Activated CD4-positive, alpha-beta T cell treated with anti-CD3 and anti-CD28 coated beads for 1 hour (primary cell): ENCODE measurements at places on chromosomes 4 and X.

DNA sequence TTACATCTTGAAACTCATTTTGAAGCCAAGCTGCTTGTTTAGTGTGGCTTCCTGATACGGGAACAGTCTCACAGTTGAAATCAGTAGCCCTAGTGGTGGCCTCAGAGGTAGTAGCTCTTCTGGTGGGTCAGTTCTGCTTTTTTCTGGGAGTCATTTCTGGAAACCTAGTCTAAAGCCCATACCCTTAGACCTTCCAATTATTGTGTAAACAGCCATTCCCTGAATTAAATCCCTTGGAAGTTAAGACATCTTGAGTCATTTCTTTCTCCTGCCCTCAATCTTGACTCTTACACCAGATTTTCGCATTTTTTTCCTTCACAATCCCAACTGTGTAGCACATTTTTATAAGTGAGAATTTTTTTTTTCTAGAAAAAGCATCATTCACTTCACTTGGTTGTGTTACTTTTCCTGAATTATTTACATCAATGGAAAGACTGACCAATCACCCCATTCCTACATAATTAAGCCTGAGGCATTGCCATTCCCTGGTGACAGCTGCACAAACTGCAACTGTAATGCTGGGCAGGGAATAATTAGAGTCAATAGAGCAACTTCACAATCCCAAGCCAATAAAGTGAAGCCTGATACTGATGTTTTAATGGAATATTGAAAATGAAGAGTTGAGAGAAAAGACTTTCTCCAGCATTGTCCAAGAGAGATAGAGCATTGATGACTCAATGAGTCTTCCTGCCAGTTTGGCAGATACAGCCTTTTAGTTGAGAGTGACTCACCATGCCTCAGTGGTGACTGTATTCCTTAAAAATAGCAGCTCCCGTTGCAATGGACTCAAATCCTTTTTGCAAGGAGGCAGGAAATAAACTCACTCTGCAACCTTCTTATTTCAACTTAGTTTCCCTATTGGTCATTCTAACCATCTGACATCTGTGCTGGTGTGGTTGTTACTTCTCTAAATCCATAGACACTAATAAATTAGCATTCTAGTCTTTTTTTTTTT is 13.0 kb upstream of the SEPSECS start:
- DNase-seq = no peak

GRCh38 chrX:83658731-83659130 is 150.6 kb downstream of the POU3F4 start:
- no peak for DNase-seq

- DNase-seq = no peak
Observed at GRCh38 chr4:24007860-24008261, 118.0 kb upstream of the PPARGC1A start.

DNA sequence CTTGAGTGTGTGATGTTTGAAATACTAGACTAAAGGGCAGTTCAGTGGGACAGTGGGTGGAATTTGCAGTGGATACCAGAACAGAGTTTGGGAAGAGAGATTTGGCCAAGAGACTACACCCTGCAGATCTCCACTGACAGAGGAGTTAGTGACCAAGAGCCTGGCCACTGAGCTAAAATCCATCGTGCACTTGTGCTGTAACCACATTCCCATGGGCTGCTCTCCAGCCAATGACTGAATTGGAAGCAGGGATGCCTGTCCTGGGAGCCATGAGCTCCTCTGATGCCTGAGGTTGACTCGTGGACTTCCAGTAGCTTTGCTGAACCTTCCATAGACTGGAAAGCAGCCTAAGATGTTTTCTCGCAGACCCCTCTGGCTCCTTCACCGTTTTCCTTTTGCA is 296.1 kb downstream of the TRIML1 start:
- no peak for DNase-seq

GRCh38 chr4:57078685-57079521 is 31.3 kb downstream of the IGFBP7 start:
- DNase-seq = no peak

DNA sequence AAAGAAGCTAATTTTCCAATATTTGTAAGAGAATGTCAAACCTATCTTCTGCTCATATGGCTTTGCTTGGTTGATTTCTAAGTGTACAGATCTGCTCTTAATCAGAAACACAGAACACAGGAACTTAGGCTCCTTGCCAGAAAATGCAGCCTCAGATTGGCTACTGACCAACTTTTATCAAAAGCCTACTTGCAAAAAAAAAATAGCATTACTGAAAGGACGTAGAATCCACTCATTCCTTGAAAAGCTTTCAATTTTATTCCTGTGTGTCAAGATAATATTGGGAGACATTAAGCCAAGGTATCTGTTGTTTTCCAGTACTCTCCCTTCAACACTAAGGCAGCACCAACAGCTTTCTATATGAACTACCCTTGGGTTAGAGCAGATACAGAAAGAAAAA is 127.6 kb upstream of the INTU start:
- no peak for DNase-seq

DNA sequence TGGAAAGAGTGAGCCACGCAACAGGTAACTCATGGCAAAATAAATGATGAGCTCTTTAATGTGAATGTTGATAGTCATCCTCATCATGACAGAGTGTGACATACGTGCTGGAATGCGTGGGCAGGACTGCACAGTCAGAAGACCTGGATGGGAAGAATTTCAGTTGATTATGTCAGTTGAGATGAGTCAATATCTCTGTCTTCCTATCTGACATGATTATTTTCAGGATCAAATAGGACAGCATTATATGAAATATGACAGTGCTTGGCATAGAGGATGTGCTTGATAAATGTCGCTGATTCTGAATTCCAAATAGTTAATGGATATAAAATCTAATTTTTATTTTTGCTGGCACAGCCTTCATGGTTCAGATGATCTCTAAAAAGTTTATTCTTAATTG is 95.1 kb downstream of the IL15 start:
- DNase-seq = no peak

DNA sequence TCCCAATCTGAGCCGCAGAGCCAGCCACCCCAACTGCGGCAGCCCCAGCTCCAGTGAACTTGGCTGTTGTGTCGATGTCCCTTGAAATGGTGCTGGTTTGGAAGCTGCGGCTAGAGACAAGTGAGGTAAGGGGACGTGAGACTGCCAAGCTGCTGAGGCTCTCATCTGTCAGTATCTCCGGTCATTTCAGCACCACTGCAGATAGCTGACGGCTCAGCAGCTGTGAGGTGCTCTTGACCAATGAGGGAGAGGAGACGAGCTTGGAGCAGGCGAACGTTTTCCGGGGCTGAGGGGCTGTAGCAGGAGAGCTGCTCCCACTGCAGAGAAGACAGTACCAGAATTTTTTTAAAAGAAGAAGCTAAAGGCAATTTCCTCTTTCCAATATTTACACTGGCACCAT is 175.5 kb upstream of the CASK start:
- DNase-seq = no peak

- no peak for DNase-seq
Observed at GRCh38 chrX:154074199-154074598, 23.3 kb downstream of the MECP2 start.

GRCh38 chrX:68697465-68698125 is 50.1 kb downstream of the STARD8 start:
- DNase-seq = no peak

DNA sequence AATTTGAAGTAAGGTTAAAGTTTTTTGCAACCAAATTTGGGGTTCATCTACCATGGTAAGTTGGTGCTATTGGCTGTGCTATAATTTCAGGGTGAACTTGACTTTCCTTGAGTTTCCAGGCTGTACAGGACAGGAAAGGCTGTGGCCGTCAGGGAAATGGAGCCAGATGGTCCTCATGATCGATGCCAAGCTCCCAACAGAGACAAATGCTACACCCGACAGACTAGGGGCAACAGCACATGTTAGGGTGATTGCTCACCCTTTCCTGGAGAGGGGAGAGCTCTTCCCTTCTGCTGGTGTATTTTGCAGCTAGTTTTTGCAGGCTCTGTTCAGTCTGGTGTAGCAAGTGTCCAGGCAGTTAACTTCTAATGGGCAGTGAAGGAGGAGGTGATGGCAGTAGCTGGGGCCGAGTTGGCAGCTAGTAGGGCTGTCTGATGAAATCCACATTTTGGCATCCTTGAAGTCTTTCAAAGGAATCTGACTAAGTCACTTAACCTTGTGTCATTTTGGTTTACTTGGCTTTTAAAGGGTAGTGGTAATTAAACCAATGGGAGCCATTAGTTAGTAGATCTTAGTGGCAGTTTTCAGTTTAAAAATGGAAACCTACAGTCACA is 47.8 kb downstream of the GAB1 start:
- no peak for DNase-seq

DNA sequence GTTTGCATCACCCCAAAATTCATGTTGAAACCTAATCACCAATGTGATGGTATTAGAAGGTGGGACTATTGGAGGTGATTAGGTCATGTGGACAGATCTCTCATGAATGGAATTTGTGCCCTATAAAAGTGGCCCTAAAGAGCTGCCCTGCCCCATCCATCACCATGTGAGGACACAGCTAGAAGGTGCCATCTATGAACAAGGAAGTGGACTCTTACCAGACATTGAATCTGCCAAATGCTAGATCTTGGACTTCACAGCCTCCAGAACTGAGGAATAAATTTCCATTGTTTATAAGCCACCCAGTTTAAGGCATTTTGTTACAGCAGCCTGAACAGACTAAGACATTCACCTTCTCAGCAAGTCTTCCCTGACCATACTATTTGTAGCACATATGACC is 7.5 kb downstream of the PLA2G12A start:
- DNase-seq = no peak

DNA sequence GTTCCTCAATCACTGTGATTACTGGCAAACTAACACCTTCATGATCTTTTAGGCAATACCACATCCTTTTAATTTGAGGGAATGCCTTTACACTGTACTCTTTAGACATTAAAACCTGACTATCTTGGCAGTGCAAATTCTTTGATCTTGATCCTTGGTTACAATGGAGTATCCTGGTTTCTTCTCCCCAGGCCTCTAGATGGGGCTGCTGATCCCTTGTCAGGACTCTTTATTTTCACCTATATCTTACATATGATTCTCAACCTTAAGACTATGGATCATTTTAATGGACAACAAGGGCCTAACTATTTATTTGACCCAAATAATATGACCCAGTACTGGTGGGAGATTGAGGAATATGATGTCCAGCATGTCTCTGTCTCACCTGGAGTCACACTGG is 1005.5 kb upstream of the INTU start:
- no peak for DNase-seq

GRCh38 chr4:98845960-98846359 is 83.0 kb downstream of the EIF4E start:
- no peak for DNase-seq

DNA sequence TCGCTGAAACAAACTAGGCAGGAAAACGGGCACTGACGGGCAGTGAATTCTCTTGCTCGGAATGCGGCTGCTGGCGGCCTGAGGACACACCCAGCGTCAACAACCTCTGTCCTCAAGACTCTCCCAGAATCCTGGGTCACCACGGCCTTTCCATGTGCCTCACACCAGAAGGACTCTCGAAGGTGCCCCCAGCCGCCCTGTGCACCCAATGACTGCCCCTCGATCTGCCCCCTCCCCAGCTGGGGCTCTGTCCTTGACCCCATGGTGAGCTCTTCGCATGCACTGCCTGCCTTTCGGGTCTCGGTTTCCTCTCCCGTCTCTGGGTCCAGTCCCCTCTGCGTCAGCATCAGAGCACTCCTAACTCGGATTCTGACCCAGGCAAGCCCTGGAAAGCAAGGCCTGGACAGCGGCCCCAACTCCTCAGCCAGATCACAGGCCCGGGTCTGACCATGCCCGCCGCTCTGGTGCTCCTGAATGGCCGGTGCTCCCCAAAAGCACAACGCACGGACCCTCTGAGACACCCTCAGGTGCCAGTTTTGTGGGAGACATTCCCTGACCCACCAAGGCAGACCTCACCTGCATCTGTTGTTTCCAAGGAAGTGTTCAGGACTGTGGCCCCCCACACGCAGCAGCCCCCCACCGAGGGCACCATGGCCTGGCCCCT is 56.0 kb downstream of the ACOX3 start:
- no peak for DNase-seq

DNA sequence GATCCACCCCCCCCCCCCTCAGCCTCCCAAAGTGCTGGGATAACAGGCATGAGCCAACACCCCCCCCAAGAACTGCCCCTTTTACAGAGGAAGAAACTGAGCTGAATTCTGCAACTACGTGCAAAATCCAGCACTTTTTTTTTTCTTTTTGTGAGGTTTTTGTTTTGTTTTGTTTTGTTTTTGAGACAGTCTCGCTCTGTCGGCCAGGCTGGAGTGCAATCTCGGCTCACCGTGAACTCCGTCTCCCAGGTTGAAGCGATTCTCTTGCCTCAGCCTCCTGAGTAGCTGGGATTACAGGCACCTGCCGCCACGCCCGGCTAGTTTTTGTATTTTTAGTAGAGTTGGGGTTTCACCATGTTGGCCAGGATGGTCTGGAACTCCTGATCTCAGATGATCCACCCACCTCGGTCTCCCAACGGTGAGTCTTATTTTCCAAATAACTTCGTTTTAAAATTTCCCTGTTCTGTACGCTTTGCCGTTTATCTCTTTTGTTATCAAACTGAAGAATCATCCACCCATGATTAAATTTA is 4.9 kb downstream of the CRLF2 start:
- no peak for DNase-seq

DNA sequence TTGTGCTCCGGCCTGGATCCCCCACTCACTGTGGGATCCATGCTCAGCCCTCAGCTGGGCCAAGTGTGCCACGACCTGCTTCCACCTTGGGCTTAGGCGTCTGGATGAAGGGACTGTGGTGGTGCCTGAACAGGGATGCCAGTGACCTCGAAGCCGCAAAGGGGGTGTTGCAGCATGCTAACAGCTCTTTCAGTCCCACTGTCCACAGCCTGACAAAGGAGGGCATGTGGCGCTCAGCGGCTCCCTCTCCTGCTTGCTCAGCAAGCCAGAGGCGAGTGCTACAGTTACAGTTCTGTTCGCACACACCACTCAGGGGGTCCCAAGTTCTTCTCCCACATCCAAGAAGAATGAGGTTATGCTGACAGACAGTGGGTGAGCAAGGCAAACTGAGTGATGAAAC is 5.2 kb upstream of the IGBP1 start:
- DNase-seq = no peak

- no peak for DNase-seq
Observed at GRCh38 chr4:158259955-158260575, 49.8 kb downstream of the TMEM144 start.

GRCh38 chr4:24807611-24808010 is 12.2 kb downstream of the SOD3 start:
- DNase-seq = no peak

GRCh38 chrX:6718766-6719165 is 183.8 kb upstream of the VCX3A start:
- DNase-seq = no peak

- DNase-seq = no peak
Observed at GRCh38 chr4:163590103-163590502, 95.6 kb downstream of the TMA16 start.

DNA sequence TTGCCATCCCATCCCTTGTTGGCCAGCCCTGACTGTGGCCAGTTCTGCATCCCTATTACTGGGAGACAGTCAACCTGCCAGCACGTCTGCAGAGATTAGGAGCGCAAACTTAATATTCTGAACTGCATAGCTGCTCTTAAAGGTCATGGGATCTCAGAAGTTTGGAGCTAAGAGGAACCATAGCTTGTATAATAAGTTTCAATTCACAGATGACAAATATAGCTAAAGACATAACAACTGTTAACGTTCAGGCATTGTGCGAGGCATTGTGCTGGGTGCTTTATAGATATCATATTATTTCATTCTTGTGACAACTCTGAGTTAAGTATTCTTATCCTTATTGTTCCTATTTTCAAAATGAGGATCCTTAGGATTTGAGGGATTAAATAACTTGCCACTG is 3.7 kb downstream of the SCARB2 start:
- DNase-seq = no peak
